Activated effector memory CD4-positive, alpha-beta T cell treated with Interleukin-2 at 50 U/mL for 16 hours (primary cell): ENCODE measurements at places on chromosomes 6 and 20.

- no peak for DNase-seq
Observed at GRCh38 chr6:169638388-169638787, 63.4 kb downstream of the WDR27 start.

DNA sequence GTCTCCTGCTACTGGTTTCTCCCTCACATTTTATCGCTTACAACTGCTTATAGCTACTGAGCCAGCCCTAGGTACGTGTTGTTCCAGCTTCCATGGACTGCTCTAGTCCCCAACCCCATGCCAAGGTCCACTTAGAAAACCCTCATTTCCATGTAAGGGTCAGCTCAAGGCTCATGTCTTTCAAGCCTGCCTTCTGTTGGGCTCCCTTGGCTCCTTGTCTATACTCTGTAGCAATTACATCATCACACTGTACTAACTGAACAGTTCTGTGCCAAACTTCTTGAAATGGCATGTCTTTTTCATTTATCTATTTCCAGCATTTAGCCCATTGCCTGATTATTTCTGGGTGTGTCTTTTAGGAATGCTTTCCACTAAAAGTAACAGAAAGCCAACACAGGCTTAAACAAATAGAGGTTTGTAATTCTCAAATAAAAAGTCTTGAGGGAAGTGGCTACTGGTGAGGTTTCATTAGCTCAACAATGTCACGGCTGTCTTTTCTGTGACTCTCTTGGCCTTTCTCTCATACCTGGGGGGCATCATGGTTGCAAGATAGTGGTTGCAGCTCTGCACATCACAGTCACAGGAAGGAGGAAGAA is 317.6 kb downstream of the TPBG start:
- no peak for DNase-seq

- no peak for DNase-seq
Observed at GRCh38 chr6:159727717-159728445, 575 bp downstream of the WTAP start.

DNA sequence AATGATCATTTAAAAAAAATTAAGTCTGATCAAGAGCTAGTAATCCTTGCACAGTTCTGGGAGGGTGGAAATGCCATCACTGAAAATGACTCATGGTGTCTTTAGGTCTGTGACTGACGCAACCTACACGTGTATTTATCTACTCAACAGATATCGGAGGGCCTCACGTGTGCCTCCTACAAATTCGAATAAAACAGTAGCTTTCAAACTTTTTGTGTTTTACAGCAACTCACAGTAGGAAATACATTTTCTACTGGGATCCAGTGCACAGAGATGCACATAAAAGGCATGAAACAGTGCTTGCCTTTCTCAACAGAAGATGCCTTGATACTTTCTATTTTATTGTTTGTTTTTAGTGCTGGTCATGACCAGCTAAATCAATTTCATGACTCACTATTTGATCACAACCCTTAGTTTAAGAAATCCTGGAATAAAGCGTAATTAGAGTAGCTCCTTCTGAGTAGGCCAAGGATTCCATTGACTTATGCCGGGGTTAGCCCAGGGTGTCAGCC is 210.0 kb upstream of the SNX9 start:
- no peak for DNase-seq

- no peak for DNase-seq
Observed at GRCh38 chr6:40678941-40679340, 91.8 kb upstream of the LRFN2 start.

GRCh38 chr20:25547063-25547462 is 38.3 kb downstream of the NINL start:
- no peak for DNase-seq

DNA sequence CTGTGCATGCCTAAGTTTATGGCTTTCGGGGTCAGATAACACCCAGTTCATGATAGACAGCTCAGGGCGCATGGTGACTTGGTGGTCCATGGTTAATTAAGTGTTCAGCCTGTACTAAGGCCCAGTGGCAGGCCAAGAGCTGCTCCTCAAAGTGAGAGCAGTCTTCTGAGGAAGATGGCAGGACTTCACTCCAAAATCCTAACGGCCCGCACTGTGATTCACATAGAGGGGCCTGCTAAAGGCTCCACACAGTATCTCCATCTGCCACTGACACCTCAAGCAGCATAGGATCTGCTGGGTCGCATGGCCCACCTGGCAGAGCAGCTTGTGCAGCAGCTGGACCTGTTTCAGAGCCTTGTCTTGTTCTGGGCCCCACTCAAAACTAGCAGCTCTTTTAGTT is 10.6 kb upstream of the CST7 start:
- DNase-seq, result no peak

DNA sequence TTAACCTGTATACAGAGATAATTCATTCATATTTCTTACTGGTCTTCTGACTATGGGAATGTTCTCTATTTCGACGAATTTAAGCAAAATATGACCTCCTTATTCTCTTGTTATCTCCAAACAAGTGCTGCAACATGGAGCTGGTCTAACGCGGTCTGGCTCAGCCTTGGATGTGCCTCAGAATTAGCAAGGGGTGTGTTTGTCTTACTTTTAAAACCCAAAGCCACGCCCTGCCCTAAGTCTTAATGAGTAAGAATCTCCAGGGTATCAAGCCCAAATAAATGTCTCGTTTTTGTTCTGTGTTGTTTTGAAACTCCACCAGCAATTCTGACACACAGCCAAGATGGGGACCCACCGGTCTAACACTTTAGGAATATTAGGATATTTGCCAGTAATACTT is 99.2 kb downstream of the ATP9A start:
- DNase-seq, result no peak

DNA sequence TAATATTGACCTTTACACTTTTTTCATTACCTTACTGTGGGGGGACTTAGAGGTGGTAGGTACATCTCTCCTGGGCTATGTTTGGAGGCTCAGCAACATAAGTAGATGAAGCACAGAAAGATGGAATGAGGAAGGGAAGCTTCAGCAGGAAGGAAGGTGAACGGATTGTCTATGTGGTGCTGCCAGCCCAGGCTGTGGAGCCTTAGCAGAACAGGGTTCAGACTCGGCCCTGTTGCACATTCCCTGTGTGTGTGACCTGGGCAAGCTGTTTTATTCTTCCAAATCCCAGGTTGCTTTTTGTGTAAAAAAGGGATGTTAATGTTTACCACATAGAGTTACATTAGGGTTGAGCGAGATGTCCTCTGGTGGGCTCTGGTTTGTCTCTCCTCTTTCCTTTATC is 41.2 kb downstream of the ANKS1A start:
- DNase-seq, result no peak

GRCh38 chr6:31011153-31011552 is 879 bp downstream of the MUC22 start:
- no peak for DNase-seq

DNA sequence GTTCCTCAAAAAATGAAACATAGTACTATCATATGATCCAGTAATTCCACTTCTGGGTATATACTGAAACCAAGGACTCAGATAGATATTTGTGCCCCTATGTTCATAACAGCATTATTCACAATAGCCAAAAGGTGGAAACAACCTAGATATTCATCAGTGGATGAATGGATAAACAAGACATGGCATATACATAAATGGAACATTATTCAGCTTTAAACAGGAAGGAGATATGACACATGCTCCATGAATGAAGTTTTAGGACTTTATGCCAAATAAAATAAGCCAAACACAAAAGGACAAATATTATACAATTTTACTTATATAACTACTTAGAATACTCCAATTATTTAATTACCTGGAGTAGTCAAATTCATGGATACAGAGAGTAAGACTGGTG is 16.4 kb downstream of the PLCB1 start:
- no peak for DNase-seq

DNA sequence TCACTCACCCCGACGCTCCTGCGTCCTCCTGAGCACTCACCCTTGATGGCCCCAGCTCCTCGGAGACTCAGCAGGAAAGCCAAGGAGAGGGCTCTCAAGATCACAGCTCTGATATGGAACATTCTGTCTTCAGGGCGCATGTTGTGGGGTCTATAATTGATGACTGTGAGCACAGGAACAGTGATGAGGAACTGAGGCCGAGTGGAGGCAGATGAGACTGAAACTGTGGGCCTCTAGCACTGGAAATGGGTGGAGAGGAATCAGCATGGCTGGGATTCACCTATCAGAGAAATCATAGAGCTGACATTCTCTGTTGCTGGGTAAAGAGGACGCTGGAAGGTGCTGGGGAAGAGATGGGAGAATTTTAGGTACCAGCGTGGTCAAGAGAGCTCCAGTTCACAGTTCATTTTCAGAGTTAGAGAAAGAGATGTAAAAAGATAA is at the start of gene HLA-DPA1:
HLA-DPA1 (minus strand) TSS at position 219 of the 441 bp plus-strand sequence.
- DNase-seq, result no peak

GRCh38 chr20:46798430-46798829 is 89.0 kb downstream of the SLC2A10 start:
- DNase-seq, result no peak

GRCh38 chr20:38692436-38693411 is 31.6 kb upstream of the SLC32A1 start:
- DNase-seq, result peak; percentile 13

GRCh38 chr20:2820896-2821869 is 5.0 kb downstream of the TMEM239 start:
- DNase-seq, result no peak

GRCh38 chr6:135146162-135146934 is 34.8 kb upstream of the MYB start:
- no peak for DNase-seq

DNA sequence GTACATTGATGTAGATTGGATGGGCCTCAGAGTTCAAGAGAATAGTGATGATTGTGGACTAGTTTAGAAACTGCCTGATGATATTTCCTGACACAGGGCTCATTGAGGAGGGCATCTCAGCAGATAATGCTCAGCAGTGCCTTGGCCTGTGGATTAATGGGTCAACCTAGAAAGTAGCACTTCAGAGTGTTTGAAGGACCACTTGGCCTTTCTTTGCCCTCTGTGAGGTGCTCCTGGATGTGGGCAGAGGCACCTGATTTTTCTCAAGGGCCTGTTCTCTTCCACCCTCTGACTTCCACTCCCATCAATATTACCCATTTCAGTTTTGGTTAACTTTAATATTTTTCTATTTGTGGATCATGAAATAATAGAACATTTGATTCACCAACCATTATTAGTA is 270.6 kb upstream of the BMP2 start:
- DNase-seq, result no peak

GRCh38 chr20:62774762-62775161 is 21.5 kb upstream of the MRGBP start:
- no peak for DNase-seq

DNA sequence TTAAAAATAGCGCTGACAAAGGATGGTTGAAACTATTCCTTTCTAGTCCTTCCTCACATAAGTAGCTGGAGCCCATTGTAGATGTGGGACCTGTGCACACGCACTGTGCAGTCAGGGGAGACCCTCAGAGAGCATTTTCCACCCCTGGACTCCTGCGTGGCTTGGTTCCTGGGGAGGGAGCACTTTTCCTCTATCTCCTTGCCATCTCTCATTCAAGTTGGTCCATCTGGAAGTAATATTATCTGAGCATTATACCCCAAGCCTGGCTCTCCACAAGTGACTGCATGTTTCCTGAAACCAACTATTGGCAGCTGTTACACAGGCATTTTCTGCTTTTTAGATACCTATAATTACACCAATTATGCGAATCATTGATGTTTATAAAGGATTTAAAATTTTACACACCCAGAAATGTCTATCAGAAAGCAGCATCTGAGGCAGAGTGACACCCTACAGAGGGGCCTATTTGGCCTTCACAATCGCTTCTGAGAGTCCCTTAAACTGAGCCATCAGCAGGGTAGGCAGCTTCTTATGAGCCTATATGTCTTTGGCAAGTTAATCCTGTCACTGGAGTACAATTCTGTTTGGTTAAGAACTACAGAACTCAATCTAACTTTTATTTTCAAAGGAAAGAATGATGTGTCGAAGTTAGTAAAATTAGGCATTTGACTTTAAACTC is 18.7 kb downstream of the SOX4 start:
- DNase-seq, result no peak

DNA sequence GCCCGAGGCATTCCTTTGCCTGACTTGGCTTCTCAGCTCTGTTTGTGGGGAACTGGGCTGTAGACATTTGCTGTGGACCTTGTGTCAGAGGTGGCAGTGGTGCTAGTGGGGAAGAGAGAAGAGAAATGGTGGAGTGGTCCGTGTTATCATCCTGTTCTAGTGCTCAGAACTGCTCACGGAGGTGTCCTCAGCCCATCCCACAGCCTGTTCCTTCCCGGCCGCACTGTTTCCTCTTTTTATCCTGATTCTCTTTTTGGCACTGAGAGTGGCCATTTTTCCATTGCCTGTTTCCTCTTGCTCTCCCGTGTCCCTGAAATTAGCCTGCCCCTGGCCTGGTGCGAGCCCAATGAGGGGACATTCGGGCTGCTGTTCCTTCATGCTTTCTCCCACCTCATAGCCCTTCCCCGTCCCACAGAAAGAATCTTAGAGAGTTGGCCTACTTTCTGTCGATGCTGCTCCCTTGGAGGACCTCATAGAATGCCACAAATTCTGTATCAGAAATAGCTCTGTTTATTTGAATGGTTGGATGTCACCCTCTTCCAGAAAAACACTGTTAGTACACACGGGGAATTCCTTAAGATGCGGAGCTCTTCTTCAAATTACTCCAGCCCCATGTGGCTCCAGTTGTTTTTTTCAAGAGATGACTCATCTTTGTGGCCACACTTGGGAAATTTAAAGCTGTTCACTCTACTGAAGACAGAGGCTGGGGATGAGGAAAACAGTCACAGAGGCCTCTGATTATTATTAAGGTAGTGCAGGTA is 26.1 kb downstream of the FARS2 start:
- DNase-seq, result no peak

- no peak for DNase-seq
Observed at GRCh38 chr6:159487636-159488035, 205.4 kb downstream of the SOD2 start.

- DNase-seq, result no peak
Observed at GRCh38 chr20:41044409-41045062, 15.9 kb downstream of the TOP1 start.

- DNase-seq, result no peak
Observed at GRCh38 chr6:71124340-71124739, 164.3 kb upstream of the OGFRL1 start.

GRCh38 chr6:134020543-134020942 is 31.9 kb downstream of the SLC2A12 start:
- no peak for DNase-seq

DNA sequence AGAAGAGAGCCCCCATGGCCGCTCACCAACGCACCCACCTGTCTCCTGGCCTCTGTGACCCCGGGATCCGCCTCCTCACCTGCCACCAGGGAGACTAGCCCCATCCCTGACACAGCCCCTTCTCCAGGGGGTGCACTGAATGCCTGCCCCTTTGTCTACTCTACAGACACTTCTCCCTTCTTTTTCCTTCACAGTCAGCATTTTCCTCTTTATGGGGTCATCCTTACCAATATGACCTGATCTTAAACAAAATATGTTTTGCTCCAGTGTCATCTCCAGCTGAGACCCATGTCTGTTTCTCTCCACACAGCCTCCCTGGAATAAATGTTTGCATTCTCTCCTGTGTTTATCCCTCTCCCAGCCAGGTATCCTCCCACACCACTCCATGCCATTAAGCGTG is 14.6 kb upstream of the CCR6 start:
- DNase-seq, result no peak

- DNase-seq, result no peak
Observed at GRCh38 chr20:1304710-1305515, 24.0 kb downstream of the SDCBP2 start.

GRCh38 chr6:122809691-122810090 is 20.6 kb downstream of the SMPDL3A start:
- no peak for DNase-seq
